Skeletal muscle cell (primary cell): ENCODE measurements at places on chromosomes 12 and 14.
A peak's percentile ranks its signal among the peaks of the same experiment; 100 is the strongest.

- peak; percentile 74 for DNase-seq
Observed at GRCh38 chr12:93638095-93638494, 39.1 kb upstream of the CRADD start.

GRCh38 chr12:116535241-116535640 lies 23.9 kb upstream of the MAP1LC3B2 start:
- no peak for DNase-seq

GRCh38 chr12:14976658-14977057 lies 3.8 kb downstream of the PDE6H start:
- no peak for DNase-seq

GRCh38 chr14:93712079-93712837 lies 76.0 kb downstream of the PRIMA1 start:
- no peak for DNase-seq

GRCh38 chr14:90060965-90061684 lies 669 bp upstream of the KCNK13 start:
- DNase-seq = no peak

DNA sequence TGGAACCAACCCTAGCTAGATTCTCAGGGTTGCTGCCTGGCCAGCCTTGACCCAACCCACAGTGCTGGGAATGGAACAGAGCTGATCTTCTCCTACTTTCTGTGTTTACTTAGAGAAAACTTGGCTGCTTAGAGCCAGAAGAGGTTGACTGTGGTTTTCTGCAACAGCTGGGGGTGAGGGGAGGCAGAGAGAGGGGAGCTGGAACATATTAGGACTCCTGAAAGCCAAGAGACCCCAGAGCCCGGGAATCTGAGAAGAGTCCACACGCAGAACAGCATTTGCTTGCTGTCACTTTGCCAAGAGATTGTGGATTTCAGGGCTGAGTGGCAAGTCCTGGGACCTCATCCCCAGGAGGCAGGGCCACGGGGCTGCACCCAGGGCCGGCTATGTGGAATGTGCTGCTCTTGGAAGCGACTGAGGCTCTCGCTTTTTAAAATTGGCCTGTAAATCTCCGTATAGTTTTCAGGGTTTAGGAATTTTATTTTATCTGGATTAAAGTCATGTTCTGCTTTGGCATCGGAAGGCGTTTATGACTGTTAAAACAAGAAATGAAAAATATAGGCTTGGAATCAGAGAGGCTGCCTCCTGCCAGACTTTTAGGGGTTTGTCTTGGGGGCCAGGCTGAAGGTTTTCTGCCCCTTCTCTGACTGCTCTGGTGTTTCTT lies 22.3 kb upstream of the MED13L start:
- no peak for DNase-seq

GRCh38 chr14:59699442-59699841 lies 122.8 kb upstream of the CCDC175 start:
- DNase-seq = no peak

GRCh38 chr12:39074063-39074462 lies 168.7 kb upstream of the CPNE8 start:
- no peak for DNase-seq

- DNase-seq = no peak
Observed at GRCh38 chr14:56559182-56559581, 20.4 kb upstream of the TMEM260 start.

GRCh38 chr12:6273541-6274230 lies 36.8 kb upstream of the PLEKHG6 start:
- DNase-seq = no peak

- DNase-seq = no peak
Observed at GRCh38 chr14:102200690-102201352, 61.1 kb downstream of the WDR20 start.

- DNase-seq = no peak
Observed at GRCh38 chr14:27881646-27882045, 884.9 kb upstream of the FOXG1 start.

DNA sequence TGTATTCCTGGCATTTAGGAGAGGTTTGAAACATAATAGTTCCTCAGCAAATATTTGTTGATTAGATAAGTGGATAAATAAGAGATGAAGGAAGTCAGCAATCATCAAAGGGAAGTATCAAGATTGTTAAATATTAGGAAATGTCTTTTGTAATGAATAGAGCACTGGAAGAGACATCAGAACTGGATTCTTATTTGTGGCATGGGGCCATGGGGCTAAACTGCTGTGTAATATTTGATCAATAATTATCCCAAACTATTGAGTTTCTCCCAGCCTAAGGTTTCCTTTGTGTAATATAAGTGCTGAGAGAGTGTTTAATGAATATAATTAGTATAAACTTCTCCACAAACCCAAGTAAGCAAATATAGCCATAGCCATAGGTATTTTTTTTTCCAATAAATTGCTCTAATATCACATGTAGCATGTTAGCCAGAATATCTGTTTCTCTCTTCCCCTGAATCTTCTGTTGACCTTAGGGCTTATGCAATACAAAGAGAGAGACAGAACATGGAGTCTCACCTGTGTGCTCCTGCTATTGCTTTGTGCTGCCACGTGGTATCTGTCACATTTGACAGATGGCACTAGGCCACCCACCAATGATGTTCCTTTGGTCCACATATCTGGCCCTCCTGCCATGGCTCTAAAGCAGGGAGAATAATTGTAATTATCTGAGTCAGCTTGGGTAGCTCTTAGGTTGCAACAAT lies 658.7 kb downstream of the SOX5 start:
- DNase-seq = no peak

DNA sequence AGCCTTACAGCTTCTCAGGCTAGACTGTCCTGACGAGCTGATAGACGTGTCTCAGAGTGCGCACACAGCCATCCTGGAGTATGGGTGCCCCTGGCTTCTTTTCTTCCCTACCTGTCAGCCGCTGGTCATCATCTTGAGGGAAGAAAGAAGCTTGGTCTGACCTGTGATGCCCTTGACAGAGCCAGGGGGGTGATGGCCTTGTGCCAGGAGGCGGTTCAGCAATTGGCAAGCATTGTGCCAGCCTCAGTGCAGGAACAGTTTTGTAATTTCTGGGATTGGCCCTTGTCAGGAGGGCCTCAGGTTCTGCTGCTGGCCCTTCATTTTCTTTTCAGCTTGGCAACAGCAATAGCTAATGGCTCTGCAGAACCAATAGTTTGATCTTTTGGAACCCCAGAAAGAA lies 80.1 kb downstream of the ADCK1 start:
- no peak for DNase-seq

- DNase-seq = no peak
Observed at GRCh38 chr14:56131865-56132833, 13.9 kb downstream of the PELI2 start.

DNA sequence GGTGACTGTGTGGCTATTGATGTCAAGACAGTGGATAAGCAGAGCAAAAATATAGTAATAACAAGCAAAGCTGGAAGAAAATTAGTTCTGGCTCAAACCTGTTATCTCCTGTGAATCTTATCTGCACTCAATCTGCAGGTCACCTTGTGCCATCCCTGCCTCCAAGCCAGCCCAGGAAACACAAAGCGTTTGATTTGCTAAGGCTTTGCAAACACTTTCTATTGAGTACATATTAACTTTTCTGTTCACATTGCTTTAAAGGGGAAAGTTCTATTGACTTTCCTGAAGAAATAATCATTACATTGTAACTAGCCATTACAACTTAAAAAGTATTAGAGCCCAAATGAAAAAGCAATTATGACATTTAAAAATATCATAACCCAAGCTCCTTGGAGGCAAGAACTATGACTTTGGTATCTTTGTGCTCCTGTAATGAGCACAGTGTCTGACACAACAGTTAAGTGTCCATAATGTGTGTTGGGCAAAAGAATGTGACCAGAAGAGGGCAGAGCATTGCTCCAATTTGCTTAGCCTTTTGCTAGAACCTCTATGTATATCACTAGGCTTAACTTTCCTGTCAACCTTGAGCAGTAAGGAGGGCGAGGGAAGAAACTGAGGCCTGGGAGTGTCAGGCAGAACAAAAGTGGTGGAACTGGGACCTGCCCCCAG lies 24.7 kb downstream of the SERPINA3 start:
- no peak for DNase-seq

GRCh38 chr12:33988913-33989312 lies 33.4 kb upstream of the ALG10 start:
- no peak for DNase-seq

- DNase-seq = no peak
Observed at GRCh38 chr12:89578499-89578898, 52.7 kb upstream of the POC1B start.

DNA sequence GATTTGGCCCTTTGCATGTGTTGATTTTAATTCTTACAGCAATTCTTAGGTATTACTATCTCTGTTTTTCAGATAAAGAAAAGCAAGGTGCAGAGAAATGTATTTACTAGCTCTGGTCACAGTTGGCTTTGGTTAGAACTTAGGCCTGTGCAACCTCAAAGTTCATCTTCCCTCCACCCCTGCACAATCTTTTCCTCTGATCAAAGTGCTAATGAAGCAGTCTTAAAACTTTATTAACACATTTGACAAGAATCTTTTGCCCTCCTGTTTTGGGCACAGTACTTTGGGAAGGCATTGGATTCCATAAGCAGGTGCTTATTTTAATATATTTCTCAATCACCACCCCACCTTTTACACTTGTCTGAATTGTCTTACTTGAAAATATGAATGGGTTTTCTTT lies 2.7 kb downstream of the IRAK4 start:
- no peak for DNase-seq

DNA sequence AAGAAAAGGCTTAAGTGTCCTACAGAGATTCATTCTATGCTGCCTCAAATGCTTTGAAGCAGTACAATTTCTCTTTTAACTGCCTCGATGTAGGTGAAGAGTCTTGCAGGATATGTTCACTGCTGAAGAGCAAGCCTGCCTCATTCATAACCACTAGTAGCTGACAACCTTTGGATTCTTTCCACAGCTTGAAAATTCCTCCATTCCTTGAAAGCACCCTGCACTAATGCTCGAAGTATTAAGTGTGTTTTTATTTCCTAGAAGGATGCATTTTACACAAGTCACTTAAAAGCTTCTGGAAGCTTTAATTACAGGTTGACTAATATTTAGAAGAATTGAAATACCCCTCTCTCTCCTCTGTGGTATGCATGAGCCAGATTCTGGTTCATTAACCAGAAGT lies 429.4 kb downstream of the DIO2 start:
- no peak for DNase-seq

- DNase-seq = no peak
Observed at GRCh38 chr12:752695-753610, 574 bp downstream of the WNK1 start.

DNA sequence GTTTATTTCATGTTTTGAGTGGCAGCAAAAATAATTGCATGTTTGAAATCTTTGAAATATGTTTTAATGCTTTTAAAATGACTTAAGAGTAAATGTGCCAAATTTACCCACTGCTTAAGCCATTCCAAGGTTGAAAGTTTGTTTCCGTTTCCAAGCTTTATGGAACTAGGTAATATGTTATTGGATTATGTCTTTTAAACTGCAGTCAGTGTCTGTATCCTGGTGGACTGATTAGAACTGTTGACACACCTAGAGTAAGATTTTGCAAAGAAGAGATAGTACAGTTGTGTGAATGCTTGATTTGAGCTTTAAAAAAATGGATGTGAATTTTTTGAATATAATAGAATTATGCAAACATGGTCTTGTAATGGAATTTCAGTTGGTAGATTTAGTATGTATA lies 135.1 kb downstream of the DERA start:
- DNase-seq = no peak

- no peak for DNase-seq
Observed at GRCh38 chr14:104650981-104651875, 38.2 kb upstream of the INF2 start.

GRCh38 chr12:4118017-4118510 lies 155.5 kb upstream of the CCND2 start:
- DNase-seq = no peak

DNA sequence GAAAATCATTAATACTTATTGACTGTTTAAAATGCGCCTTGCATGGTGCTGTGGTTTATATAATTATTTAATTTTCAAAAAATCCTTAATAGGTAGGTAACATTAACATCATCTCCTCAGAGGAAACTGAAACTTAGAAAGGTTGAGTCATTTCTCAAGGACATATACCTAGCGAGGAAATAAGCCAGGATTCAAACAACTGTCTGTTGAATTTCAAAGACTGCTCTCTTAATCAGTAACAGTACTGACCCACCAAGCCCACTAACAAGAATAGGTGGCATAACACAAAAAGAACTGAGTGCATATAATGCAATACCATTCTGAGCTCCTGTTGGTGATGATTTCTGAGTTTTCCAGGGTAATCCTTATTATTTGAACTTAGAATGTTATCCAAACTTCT lies 174.3 kb downstream of the SOX5 start:
- DNase-seq = no peak
